ENCODE measurements at places on chromosomes 13 and 19. TPM values are rescaled to one million over a fixed set of nuclear protein-coding genes. Genes with fewer than 3 reads are reported as not detected.

The LILRB3 gene
- total RNA-seq: 8.5 TPM

The CILP2 gene
- total RNA-seq: 0.32 TPM

The ELANE gene
- 2.4 TPM for total RNA-seq

The NUDT19 gene
- total RNA-seq: 14.7 TPM

The GSX1 gene
- total RNA-seq: not detected

The ZNF772 gene
- total RNA-seq: 13.3 TPM

The CPAMD8 gene
- 8.9 TPM for total RNA-seq

The ZNF579 gene
- total RNA-seq: 12.7 TPM

Data from left cardiac atrium (tissue), 4 donors.